ENCODE measurements at places on chromosomes 2 and 18.

GRCh38 chr18:35289293-35289692, 736 bp downstream of the ZSCAN30 start:
- DNase-seq = no peak

DNA sequence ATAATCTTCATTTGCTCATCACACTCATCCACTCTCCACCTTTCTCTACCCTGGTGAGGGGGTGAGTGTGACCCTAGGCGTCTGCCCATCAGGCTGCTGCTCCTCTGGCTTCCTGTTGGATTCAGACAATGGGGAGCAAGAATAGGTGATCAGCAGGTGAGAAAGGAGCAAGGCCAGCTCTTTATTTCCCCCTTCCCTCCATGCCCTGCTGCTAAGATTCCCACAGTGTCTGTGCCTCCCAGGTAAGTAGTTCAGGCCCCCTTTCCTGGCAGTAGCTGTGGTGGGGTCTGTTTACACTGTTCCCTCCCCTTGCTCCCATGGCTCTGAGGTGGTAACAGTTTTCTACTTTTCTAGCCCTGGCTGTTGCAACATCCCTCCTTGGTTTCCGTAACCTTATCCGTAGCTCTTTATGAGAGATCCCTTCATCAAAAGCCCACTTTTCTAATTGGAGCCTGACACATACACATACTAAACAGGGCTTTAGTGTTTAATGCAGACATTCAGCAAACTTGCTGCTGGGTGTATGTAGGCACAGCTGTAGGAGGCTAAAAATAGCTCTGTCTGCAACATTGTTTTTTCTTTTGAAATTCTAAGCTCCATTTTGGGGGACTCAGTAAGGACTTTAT, 27.5 kb downstream of the MAP2 start:
- no peak for DNase-seq

GRCh38 chr2:223093436-223094241, 41.6 kb downstream of the KCNE4 start:
- peak; percentile 81 for DNase-seq

DNA sequence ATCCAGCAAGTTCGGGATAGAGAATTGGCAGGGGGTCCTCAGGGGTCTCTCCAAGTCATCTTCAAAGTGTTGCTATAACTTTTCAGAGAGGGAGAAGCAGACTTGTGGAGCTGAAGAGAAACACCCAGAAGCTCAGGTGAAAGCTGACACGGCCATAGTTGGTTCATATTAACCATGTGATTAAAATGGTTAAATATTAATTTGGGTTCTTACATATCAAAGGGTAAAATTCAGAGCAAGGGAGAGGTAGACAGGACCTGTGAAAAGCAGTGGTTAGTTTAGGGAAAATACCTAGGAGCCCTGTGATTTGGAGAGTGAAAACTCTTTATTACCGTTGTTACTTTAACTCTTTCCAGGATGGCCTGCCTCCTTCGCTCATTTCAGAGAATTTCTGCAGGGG, at the start of gene UGT1A6:
TSS of gene UGT1A6 (plus strand) at position 243 of the 400 bp plus-strand sequence. CDS start at position 358, 115 bp downstream.
- DNase-seq = no peak

DNA sequence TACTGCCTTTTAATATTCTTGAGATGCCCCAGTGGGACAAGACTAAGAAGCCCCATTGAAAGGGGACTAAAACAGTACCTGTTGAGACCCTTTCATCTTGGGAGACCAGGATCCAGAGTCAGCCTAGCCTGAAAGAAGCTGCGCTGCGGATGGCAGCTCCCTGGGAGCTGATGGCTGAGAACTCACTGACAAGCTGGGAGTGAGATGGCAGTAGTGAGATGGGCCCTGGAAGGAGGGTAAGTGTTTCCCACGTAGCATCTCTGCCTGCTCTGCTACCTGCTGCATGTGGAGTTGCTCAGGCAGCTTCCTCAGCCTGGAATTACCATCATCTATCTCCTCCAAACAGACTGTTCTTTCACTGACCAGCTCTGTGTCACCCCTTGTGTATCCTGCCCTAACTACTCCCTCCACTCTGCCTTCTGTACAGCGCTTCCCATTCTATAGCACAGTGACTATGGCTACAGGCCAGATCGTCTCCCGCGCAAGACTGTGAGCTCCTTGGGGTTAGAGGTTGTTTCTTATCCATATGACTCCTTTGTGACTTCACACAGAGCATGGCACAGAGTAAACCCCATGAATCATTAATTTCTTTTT, 330.4 kb downstream of the NBAS start:
- no peak for DNase-seq

DNA sequence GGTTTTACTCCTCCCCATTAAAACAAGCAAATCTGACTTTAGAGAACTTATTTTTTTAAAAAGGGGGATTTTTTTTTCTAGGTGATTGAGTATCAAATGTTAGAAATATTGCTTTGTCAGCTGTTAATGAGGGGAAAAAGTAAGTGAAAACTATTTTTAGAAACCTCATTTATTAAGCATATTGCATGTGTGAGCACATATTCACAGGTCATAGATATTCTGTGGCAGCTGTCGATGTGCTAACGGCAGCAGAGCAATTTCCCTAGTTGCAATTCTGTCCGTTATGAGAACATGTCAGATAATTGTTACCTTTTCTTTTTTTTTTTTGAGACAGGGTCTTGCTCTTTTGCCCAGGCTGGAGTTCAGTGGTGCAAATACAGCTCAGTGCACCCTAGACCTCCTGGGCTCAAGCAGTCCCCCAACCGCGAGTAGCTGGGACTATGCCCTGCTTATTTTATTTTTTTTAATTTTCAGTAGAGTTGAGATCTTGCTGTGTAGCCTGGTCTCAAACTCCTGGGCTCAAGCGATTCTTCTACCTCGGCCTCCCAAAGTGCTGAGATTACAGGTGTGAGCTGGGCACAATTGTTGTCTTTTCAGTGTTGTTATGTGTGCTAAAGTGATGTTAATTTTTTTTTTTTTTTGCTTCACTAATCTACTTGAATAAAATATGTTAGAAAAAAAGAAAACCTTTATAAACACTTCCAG, 69.8 kb downstream of the MTA3 start:
- DNase-seq = no peak

DNA sequence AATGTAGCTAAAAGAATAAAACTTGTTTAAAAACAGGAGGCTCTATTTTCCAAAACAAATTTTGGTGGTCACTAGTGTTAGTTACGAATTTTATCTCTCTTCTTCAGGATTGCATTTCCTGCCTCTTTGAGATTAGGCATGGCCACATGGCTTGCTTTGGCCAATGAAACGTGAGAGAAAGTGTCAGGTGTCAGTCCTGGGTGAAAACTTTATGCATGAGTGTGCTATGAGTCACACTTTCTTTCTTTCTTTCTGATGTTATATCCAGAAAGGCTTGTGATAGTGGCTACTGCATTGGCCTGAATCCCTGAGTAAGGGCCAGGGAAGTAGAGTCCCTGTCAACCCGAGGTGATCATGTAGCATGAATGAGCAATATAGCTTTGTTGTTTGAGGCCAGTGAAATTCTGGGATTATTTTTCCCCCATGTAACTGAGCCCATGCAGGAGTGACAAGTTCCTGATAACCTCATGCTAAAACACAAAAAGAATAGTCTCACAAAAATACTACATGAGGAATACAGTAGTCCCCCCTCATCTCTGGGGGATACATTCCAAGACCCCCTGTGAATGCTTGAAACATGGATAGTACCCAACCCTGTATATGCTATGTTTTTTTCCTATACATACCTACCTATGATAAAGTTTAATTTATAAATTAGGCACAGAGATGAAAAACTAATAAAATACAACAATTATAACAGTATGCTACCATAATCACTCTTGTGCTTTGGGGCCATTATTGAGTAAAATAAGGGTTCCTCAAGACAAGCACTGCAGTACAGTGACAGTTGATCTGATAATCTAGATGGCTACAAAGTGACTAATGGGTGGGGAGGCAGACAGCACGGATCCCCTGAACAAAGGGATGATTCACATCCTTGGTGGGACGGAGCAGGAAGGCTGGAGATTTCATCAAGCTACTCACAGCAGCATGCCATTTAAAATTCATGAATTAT, 109.5 kb downstream of the CDC42EP3 start:
- DNase-seq = no peak

DNA sequence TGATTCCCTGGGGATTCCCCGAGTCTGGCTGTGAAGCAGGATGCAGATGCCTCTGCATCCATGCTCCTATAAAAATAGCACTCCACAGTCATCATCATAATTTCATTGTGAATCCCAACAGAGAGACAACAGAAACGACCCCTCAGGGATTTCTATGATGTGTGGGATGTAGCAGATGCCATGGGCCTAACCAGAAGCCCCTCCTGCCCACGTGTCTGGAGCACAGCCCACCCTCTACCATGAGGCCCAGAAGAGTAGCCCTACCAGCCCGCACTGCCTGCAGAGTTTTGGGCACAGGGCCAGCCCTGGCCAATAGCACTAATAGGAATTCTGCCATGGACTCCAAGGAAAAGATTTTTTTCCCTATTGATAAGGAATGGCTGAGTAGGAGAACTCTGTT, 66.6 kb downstream of the GYPC start:
- DNase-seq = no peak

- DNase-seq = no peak
These were observed 31.3 kb downstream of the SP140 start for GRCh38 chr2:230256733-230257332.

DNA sequence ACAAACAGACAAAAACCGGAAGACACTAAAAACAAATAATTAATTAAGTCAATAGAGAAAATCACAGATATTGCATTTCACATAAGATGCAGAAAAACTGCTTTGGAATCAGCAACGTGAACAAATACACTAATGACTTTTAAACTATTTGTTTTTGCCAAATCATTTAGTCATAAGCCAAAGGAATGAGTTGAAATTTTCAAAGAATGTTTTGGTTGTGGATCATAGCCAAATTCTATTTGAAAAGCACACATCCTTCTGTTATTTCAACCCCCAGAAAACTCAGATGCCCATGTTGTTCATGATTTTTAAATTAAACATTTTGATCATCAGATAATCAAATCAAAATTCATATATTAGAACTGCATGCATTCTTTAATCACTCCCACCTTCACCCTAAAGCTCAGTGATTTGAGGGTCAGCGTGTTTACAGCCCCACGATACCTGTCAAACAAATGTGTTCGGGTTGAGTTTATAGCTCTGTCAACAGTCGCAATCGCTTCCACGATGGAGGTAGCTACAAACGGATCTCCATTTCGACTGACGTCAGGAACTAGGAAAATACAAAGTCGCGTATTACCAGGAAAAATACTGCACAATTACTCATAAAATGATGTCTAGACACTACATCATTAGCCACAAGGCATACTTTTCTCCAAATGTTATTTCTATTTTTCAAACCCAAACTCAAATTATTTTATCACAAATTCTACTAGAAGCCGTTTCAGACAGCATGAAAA, 90.2 kb downstream of the PXDN start:
- no peak for DNase-seq

DNA sequence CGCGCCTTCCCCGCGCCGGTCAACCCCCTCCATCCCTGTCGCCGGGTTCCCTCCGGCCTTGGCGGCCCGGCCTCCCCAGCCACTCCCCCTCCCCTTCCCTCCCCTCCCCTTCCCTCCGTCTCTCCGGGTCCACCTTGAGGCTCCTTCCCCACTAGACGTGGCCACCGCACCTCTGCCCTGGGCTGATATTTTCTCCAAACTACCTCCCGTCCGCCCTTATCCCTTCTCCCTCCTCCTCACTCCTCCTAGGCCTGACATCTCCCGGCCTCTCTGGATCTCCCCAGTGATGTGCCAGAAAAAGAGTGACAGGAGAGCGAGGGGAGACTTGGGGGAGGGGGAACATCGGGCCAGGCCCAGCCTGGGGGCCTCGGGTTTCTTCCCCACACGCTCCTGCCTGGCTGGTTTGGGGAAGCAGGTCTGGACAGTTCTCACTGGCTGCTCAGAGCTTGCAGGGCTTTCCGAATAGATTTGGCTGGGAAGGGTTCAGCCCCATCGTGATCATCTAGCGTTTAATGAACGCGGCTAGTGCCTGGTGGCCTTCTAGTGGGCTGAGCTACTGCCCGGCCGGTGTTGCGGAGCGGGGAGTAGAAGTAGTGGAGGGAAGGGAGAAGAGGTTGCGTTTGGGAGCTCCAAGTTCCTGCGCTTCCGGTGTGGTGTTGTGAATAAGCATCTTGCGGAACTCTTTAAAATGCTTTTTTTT, 641 bp downstream of the MAPRE3 start:
- DNase-seq = no peak

DNA sequence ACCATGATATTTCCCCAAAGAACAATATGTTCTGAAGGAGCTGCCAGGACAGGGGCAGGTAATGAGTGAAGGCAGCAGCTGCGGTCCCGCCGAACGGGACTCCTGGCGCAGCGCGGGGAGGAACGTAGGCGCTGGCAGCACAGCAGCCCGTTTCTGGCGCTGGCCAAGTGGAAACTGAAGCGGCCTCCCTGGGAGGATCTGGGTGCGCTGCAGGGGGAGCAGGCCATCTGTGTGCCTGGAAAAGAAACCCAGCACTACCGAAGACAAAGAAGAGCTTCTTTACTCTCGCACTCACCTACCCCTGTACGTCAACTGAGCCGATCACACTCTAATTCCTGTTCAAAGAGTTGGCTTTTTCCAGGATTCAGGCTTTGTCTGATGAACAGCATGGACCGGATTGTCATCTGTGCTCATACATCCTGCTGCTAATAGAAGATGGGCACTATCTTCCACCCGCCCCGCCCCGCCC, 11.8 kb downstream of the G6PC2 start:
- DNase-seq = peak; percentile 72

DNA sequence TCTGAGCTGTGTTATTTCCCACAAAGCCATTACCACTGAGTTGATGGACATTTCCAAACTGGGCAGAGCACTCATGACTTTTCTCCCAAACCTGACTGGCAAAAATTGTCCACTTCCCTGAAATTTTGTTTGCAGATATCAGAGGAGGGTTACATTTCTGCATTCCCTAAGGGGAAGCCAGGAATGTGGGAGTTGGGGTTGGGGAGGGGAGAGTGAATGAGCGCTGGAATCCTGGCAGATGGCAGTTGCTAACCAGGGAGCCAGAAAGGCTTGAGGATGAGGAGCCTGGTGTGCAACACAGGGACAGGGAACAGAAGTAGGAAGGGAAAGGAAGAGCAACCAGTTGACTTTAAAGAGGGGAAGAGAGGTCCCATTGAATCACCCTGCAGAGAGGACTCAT, 14.0 kb upstream of the CCNYL1 start:
- DNase-seq = no peak

DNA sequence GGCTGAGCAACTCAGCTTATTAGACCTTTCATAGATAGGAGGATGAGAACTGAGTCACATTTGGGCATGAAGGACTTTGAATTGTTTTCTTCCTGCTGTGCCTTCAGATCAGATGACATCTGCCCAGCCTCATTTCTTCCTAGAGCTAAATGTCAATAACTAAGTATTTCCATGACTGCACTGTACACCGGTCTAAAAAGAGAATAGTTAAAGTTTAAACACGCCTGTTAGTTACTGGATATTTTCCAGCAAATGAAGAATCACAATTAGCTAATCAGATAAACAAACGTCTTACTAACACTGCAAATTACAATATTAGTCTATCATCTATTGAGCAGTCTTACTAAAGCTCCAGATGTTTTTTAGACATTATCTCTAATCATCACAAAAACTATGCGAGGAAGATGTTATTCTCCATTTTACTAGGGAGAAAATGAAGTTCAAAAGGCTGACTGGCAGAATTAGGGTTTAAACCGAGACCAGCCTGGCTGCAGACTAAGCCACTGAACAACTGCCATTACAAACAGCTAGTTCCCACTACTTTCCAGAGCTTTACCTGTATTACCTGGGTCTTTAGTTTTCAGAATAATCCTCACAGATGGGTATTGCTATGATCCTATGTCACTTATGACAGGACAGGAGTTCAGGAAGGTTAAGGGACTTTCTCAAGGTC, 69.4 kb upstream of the ZNF397 start:
- no peak for DNase-seq
